Pulmonary artery endothelial cell (primary cell): ENCODE measurements at places on chromosomes 13 and 19.

DNA sequence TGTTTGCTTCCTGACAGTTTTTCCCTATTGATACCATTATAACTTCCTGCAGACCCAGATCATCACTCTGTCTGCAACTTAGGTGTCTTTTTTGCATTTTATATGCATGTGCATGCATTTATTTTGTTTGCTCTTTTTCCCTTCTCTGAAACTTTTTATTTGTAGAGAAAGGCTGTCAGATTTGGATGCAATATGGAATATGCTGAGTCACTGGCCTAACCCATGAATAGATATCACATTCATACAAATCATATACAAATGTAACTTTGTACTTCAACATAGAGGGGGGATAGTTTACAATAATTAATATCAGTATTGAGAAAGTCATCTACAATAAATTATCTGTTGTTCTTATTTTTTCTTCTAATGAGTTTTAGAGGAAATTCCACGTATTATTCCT, 1465.0 kb downstream of the EFNB2 start:
- DNase-seq: no peak

DNA sequence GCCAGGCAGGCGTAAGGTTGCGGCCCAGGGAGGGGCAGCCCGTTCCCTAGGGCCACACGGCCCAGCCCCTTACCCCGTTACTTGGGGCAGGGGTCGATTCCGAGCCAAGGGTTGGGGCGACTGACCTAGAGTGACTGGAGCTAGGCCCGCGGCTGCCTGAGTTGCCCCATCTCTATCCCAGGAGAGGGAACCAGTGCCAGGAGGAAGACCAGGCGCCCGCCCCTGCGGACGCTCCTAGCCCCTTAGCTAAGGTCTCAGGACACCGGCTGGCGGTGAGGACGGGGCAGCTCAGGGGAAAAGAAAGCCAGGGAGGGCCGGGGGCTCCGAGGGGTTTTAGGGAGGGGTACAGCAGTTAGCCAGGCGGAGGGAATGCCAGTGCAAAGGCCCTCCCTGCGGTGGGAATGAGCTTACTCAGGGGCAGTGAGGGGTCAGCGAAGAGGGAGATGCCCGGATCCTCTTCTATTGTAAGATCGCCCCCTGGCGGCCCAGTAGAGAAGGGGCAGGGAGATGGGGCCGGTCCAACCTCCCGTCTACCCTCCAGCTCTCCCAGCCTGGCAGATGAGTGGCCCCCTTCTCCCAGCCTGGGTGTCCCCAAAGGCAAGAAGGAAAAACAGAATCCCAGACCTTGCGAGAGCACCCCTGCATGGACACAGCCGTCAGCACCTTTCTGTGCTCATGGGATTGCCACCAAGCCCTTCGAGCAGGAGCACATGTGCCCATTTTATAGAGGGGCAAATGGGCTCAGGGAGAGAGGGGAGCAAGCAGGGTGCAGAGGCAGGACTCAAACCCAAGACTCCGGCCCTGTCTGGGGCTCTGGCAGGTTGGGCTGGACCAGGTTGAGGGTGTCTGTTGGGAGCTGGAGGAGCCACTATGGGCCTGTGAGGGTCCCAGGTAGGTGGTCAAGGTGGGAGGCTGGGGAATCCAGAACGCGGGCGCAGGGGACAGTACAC, 16.3 kb downstream of the CILP2 start:
- no peak for DNase-seq

DNA sequence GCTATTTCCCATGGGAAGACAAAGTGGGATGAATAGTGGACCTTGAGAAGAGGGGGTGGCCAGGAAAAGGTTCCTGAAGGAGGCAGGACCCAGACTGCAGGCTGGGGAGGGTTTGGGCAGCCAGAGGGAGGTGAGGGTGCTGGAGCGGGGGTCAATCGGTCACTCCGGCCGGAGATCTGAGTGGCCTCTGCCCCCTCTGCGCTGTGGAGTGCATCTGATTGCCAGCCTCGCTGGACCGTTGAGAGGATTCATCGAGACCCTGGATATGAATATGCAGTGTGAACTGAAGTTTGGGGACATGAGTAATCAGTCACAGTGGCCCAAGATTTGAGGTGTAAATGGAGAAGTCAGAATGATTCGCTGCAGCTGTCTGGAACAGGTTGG, 5.5 kb upstream of the ZNF580 start:
- no peak for DNase-seq

DNA sequence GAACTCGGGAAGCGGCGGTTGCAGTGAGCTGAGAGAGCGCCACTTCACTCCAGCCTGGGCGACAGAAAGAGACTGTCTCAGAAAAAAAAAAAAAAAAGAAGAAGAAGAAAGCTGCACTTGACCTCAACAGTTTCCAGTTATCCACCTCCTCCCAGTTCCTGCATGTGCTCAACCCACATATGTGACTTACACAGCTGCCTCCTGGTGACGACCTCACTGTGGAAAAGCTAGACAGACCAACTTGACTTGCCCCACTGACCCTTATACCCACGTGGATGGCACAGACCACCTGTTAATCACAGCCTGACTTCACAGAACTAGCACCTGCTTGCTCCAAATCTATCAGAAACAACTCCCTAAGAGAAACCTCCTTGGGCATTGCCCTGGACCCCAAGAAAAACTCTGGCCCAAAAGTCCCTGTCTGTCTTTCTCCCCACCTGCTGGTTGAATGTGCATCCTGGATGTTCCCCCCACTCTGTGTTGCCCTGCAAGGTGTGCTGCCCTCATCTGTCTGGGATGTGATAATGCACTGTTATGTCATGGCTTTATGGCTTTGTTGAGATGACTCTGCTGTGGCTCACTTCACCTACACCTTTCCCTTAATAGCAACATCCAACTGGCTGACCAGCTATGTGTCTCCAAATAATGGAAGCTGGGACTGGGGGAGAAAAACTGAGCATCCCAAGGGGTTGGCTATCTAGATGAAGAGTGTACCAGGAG, 2.8 kb downstream of the ZNF20 start:
- no peak for DNase-seq

DNA sequence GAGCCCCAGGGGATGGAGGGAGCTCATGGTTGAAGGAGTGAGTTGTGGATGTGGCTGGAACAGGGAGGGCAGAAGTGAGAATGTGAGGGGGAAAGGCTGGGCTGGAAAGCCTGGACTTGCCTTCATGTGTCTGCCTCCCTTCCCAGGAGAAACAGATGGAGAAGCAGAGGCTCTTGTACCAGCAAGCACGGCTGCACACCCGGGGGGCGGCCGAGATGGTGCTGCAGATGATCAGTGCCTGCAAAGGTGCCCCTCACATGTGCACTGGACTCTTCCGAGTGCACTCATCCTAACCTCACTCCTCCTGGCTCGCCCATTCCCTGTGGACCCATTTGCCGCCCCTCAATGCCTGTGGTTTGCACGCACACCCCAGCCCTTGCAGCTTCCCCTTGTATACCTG, 83.2 kb downstream of the MAP4K1 start:
- no peak for DNase-seq

GRCh38 chr19:41960973-41961372, 1.9 kb upstream of the RABAC1 start:
- DNase-seq: no peak

GRCh38 chr13:24071423-24072075, 89.0 kb upstream of the SPATA13 start:
- DNase-seq: no peak

GRCh38 chr13:47798906-47799305, 202.2 kb downstream of the SUCLA2 start:
- no peak for DNase-seq

GRCh38 chr13:34478376-34478775, 463.7 kb upstream of the NBEA start:
- DNase-seq: no peak

DNA sequence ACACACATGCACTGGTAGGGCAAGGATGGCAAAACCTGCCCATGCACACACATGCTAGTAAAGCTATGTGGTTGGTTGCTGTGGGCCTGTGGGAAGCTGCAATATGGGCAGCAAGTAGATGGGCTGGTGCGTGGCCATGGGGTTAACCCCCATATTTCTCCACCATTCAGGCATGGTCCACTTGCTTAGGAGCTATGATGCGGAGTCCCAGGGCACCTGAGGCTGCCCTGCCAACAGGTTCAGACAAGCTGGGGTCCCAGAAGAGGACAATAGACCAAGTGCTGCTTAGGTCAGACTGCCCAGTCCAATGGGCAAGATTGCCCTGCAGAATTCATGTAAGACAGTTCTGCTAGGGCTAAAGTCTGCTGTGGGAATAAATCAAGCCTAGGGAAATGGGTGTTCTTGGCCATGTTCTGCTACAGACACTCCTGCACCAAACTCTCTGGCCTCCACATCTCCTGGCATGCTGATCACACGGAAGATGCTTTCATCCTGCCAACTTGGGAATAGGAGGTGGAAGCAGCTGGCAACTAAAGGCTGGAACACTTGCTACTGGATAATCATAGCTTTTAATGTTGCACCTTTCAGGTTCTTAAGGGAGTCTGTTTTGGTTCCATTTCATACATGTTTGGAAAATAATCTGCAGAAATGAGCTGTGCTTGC, 646.3 kb upstream of the SLITRK1 start:
- DNase-seq: no peak
